ENCODE measurements at places on chromosomes 1 and 21.
A peak's percentile ranks its signal among the peaks of the same experiment; 100 is the strongest.

- peak; percentile 81 for DNase-seq
Measured at GRCh38 chr1:24586970-24587820, 31.3 kb downstream of the NCMAP start.

- DNase-seq: no peak
Measured at GRCh38 chr1:176338877-176339276, 124.1 kb upstream of the PAPPA2 start.

GRCh38 chr1:94283462-94283861 lies 46.1 kb upstream of the ARHGAP29 start:
- no peak for DNase-seq

DNA sequence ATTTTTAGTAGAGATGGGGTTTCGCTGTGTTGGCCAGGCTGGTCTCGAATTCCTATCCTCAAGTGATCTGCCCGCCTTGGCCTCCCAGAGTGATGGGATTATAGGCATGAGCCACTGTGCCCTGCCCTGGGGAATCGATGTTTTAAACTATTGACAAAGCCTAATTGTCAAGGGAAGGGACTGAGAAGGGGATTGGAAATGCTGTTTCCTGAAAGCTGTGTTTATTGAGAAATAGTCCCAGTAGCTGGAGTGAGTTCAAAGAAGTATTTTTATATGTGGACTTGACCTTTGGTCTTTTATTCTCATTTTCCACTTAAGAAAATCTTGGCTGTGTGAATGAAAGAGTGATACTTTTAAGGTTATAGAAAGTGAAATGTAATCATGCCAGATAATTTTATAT lies 47.5 kb downstream of the KIF1B start:
- DNase-seq: no peak

GRCh38 chr1:68010090-68010489 lies 40.3 kb downstream of the DIRAS3 start:
- DNase-seq: no peak
